IPS DF 6.9 (cell line): ENCODE measurements at places on chromosomes 5 and 9.

GRCh38 chr9:106020186-106020585, 325.8 kb downstream of the TMEM38B start:
- no peak for DNase-seq

DNA sequence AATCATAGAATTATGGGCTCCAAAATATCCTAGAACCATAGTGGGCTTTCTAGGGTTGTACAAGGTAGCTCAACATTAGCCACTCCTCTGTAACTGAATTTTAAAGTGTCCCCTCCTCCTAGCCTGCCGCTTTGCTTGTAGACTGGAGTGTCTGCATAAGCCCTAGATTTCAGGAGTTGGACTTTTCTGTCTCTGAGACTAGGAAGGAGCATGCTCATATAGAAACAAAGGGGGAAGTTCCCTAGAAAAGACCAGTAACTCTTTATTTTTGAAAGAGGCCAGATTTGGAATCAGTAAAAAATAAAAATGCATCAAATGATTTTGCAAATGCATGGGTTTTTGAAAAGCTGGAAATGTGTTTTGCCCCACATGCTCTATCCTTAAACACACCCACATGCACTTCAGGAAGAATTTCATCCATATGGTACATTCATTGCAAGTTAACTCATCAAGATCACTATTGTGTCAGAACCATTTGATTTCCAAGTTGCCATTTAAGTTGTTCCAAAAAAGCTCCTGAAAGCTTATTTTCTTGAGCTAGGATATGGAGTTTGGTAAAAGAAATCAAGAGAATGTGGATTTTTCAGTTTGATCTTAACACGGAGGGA, 121.0 kb upstream of the NR3C1 start:
- no peak for DNase-seq

GRCh38 chr5:133527311-133527710, 85.0 kb downstream of the FSTL4 start:
- DNase-seq, result no peak

GRCh38 chr5:94793816-94794198, 175.3 kb downstream of the SLF1 start:
- no peak for DNase-seq

DNA sequence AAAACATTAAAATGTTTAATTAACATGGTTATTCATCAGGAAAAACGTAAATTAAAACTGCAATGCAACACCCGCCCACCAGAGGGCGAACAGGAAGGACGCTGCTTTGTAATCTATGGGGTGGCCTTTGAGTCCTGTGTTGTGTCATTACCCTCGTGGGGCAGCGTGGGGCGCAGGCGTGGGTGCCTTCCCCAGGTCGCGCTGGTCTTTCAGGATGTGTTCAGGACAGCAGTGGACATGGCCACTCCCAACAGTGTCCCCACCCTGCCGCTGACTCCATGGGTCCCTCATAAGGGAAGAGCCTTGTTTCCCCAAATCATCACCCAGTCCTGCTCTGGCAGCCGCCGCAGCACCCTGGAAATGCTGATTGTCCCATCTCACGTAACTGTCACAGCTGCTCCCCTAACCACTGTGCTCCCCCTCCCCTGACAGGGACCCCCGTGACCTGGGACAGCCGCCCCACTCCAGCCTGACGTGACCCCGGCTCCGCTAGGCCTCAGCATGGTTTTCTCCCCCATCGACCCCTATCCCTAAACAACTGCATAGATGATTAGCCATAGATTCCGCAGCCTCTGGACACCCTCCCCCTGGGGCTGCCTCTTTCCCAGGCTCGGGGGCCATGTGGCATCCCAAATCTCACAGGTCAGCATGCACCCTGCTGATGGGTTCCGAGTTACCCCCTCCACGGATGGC, 36.4 kb downstream of the GLT6D1 start:
- DNase-seq, result peak; percentile 27

GRCh38 chr5:111935835-111936234, 178.8 kb upstream of the NREP start:
- no peak for DNase-seq

DNA sequence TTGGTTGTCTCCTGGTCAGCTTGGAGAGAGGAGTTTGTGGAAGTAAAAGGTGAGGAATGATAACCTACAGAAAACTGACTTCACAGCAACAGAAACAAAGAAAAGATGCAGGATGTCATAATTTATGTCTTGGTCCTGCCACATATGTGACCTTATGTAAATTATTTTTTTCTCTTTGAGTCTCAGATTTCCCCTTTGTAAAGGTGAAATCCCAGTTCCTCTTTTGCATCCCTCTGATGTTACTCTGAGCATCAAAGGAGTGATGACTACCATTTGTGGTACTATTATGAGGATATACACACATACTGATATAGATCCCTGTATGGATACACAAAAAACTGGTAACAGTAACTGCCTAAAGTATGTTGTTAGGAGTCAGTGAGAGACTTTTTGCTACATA, 1.4 kb upstream of the THG1L start:
- DNase-seq, result no peak

GRCh38 chr9:30670805-30671562, 1713.5 kb upstream of the ACO1 start:
- no peak for DNase-seq

DNA sequence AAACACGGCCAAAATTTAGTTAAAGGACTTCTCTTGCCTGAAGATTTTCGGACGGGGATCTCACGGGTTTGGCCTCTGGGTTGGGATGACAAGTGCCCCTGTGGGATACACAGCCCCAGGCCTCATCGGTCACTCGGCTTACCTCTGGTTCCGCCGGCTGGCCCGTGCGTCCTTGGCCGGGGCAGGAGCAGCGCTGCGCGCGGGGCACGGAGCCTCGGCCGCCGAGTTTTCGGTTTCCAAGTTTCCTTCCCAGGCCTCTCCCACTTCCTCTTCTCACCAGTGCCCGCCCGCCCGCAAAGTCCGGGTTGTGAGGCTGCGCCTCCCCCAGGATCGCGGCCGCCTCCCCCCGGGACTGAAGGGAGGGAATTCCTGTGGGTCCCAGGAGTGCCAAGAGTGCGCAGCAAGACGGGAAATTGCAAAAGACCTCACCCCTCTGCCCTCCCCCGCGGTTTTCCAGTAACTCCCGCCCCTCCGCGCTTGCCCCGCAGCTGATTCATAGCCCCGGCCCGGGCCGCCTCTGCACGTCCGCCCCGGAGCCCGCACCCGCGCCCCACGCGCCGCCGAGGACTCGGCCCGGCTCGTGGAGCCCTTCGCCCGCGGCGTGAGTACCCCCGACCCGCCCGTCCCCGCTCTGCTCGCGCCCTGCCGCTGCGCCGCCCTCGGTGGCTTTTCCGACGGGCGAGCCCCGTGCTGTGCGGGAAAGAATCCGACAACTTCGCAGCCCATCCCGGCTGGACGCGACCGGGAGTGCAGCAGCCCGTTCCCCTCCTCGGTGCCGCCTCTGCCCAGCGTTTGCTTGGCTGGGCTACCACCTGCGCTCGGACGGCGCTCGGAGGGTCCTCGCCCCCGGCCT, at the start of gene OSMR:
OSMR (plus strand) TSS at position 487 of the 853 bp plus-strand sequence. CDS start 23,033 bp downstream, outside the sequence.
- DNase-seq, result no peak

DNA sequence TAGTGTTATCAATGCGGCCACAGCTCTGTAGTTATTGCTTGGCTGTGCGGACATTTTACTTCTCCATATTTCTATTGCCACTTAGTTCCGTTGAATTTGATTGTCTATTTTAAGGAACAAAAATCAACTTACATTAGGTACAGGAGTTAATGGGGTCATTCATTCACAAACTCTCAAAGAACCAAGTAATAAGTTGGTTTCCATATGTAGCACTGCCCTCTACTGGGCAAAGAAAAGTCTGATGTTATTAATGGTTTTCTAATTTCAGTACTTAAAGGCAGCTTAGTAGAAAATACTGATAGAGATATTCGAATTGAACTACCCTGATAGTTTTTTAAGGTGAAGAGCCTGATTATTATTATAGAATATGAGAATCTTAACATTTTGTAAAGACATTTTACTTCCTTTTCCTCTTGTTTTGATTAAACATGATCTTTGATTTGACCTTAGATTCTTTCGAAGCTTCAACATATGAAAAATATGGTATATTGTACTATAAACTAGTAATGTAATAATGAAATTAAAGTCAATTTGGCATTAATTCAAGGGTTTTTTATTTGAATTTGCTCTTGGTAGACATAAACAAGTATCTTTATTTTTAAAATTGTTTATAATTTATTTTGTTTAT, 119.5 kb upstream of the CTNND2 start:
- DNase-seq, result peak; percentile 20

GRCh38 chr5:88488130-88488529, 219.5 kb upstream of the TMEM161B start:
- DNase-seq, result no peak

DNA sequence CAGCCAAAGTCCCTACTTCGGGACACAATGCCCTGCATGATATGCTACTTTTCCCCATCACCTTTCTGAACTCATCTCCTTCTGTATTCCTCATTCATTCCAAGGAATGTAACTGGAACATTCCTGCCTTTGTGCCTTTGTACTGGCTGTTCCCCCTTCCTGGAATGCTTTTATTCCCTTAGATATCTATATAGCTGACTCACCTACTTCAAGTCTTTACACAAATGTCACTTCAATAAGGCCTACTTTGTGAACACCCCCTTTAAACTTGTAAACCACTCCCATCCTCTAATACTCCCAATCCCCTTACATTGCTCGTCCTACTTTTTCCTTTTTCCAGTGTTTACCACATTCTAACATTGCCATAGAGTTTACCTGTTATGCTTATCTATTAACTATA, 2.4 kb downstream of the NOL6 start:
- no peak for DNase-seq

DNA sequence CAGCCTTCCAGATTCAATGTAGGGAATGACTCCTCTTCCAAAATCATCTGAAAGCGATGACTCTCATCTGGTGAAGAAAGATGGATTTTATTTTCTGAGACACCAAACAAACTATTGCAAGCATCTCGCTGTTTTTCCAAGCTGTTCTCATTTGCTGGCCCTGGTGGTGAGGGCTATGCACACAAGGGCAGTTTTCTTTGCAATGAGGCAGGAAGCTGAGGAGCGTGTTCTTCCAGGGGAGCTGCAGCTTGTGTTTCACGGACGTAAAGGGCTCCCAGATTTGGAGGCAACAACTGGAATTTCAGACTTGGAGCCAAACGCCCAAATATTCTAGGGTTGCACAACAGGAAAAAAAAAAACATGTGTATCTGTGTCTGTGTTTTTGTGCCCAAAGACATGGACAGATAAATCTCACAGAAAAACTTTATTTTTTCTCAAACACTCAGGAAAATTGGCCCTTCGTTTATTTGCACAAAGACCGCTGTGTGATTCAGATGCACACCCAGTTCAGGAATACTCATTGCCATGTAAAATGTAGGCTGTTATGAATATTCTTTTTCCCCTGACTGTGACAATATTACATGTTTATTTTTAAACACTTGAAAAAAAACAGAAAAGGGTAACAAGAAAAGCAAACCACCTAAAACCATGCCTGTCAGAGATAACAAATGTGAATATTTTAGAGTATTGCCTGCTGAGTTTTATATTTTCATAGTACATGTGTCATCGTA, 151.3 kb downstream of the GAS1 start:
- no peak for DNase-seq

- no peak for DNase-seq
Observed at GRCh38 chr9:4327504-4328191, 27.8 kb upstream of the GLIS3 start.

DNA sequence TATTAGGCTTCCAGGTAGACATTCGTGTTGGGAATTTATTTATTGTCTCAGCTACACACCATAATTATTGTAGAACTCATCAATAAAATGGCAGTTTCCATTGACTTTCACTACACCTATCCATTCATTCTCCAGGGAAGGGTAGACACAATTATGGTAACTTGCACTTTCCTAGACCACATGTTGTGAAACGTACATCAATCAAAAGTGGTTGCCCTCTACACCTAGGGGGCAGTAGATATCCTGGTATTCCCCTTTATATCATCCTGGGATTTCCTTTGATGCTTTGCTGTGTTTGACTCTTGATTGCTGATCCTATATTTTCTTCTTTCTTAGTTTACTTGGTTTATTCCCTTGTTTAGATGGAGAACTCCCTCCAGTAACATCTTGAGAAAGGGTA, 47.9 kb downstream of the ADGRV1 start:
- DNase-seq, result no peak
